ENCODE measurements at places on chromosomes 2 and 18. TPM values are rescaled to one million over a fixed set of nuclear protein-coding genes. Genes with fewer than 3 reads are reported as not detected.

The MYO5B gene
- polyA plus RNA-seq: 1.0 TPM

The TXNDC2 gene
- polyA plus RNA-seq: not detected

The SIX2 gene
- polyA plus RNA-seq: 7.7 TPM

The UGT1A8 gene
- polyA plus RNA-seq: not detected

The NT5C1B gene
- polyA plus RNA-seq: not detected

The C2orf92 gene
- polyA plus RNA-seq: 31.4 TPM

GRCh38 chr2:121890041-121890440 lies 134.6 kb downstream of the TSN start:
- DNase-seq: no peak

DNA sequence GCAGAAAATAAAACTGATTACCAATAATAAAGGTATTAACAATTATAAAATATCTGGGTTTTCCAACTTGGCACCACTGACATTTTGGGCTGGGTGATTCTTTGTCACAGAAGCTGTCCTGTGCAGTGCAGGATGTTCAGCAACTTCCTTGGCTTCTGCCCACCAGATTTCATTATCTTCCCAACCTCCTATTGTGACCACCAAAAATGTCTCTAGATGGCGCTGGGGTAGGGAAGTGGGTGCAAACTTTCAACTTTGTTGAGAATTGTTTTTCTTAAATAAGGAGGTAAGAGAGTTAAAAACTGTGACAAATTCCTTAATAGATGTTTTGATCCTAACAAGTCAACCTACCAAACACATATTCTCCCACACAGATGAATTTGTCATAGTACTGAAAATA lies 90.1 kb downstream of the GAREM1 start:
- DNase-seq: no peak

DNA sequence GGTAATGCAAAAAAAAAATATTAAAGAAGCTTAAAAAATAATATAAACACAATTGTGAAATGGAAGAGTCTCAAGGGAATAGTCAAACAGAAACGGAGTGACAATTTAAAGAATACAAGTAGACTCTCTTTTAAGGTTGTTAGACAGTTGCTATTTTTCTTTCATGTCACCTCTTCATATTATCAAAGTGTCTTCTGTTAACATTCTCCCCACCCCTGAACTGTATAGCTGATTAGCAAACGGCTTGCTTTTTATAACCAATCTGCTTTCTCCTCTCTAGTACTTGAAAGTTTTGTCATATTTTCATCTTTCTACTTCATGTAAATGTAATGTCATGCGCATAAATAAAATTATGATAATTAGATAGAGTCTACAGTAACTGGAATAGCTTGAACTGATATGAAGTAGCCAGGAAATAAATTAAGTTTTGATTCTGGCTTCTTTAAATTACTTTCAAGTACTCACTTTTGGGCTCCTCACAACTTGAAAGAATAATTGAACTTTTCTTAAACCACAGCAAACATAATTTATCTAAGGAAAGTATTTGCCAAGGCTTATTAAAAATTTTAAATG lies 37.0 kb downstream of the BARD1 start:
- no peak for DNase-seq

DNA sequence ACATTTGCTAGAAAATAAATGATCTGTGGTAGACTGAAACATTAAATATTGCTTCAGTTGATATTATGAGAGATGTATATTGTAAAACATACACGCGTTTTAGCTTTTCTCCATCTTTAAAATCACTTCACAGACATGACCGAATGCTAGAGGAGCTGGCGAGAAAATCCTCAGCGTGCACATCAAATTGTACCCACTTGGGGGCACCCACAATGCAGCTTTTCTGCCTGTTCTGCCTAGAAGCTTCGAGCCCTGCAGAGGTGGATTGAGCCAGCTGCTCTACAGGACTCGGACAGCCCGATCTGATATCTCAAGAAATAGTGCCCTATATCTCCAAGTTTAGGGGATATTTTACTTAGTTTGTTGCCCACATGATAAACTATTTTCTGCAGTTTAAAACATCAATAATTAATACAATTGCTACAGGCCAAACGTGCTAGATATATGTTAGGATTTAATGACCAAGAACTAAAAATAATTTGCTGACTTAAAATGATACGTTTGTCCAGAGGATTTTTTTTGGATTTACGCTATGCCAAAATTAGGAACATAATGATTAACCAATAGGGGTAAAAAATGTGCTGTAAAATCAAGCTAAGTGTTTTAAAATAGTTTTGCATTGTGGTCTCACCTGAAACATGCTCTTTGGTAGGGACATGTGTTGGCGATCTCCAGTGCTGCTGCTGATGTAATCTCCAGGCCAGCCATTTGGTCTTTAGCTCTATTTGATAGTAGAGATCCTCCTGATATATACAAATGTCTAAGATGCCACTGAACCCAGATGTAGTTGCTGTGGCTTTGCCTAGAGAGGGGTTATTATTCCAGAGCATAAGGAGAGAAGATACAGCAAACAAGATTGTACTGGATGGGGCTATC lies 22.3 kb upstream of the ATP5MC3 start:
- peak; percentile 13 for DNase-seq

GRCh38 chr2:79734518-79734917 lies 221.7 kb downstream of the CTNNA2 start:
- DNase-seq: no peak

DNA sequence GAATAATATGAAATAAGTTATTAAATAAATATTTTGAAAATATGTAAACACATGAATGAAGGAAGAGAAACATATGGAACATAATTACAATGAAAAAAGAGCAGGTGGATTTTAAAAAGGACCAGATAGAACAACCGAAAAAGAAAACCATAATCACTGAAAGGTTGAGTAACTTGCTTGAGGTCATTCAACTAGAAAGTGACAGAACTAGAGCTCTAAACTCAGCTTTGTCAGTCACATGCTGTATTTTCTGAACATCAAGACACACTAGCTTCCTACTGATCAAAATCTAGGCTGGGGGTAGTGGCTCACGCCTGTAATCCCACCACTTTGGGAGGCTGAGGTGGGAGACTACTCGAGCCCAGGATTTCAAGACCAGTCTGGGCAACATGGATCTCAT lies 30.0 kb upstream of the ITGAV start:
- no peak for DNase-seq

DNA sequence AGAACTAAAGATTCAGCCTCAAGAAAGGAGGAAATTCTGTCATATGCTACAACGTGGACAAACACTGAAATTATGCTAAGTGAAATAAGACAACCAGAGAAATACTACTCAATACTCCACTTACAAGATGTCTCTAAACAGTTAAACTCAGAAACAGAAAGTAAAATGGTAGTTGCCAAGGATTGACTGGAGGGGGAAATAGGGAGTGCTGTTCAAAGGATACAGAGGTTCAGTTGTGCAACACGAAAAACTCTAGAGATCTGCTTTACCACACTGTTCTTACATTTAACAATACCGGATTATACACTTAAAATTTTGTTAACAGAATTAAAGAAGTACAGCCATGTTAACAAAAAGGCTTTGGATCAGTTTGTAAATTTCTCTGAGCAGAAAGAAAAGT lies 39.8 kb upstream of the C2orf15 start:
- peak; percentile 25 for DNase-seq

- DNase-seq: peak; percentile 43
These were observed 131.3 kb downstream of the MAP4K4 start for GRCh38 chr2:101828673-101829334.

DNA sequence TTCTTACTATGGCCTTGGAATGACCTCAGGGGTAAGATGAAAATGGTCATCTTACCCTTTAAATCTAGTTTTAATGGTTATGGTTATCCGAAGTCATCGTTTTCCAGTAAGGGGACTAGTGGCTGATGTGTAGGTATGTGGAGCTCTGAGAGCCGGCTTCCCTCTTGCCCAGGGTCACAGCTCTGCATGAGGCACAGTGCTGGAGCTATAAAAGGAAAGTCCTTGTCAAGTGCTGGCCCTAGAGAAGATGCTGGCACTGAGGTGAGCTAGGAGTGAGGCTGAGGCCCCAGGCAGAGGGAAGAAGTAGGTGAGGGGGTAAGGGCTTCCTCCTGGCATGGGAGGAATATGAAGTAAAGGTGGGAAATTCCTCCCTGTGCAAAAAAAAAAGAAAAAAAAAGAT lies 35.0 kb downstream of the SMARCAL1 start:
- DNase-seq: no peak

DNA sequence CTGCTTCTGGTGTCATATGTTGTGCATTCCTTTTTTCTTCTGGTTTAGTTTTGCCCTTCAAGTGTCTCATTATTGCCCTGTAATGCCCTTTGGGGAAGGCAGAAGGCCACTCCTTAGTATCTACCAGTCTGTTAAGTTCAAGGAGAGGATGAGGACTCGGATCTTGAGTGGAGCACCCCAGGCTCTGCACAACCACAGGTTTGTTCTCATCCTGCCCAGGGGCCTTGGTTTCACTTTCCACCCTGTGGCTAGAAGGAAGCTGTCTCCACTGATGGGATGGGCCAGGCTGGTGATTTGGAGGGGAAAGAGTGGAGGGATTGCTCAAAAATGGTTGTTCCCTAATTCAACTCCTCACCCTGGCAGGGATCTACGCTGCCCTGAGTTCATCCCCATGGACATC lies 30.2 kb upstream of the RAB11FIP5 start:
- no peak for DNase-seq

All from muscle of arm (tissue), 14 donors.